Progenitor cell of endocrine pancreas (in vitro differentiated cells): ENCODE measurements at places on chromosomes 6 and 20.
A peak's percentile ranks its signal among the peaks of the same experiment; 100 is the strongest.

DNA sequence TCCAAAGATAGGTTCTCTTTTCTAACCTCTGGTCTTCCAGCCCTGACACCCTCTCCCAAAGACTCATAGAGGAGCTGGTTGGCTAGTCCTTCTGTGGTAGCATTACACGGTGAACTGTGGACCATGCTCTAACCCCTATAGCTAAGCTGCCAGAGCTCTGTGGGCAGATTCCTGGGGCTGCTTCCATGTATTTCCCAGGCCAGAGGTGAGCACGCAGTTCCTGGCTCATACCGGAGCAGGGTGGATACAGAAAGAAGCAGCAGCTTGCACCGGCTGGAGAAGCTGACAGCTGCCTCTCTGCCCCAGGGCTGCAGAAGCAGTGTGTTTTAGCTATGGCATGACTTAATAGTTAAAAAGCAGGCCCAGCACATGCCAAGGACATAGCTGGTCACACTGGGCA is 84.1 kb upstream of the FOXP4 start:
- no peak for DNase-seq

GRCh38 chr20:3783068-3783489 is 1.8 kb upstream of the SPEF1 start:
- DNase-seq: no peak

DNA sequence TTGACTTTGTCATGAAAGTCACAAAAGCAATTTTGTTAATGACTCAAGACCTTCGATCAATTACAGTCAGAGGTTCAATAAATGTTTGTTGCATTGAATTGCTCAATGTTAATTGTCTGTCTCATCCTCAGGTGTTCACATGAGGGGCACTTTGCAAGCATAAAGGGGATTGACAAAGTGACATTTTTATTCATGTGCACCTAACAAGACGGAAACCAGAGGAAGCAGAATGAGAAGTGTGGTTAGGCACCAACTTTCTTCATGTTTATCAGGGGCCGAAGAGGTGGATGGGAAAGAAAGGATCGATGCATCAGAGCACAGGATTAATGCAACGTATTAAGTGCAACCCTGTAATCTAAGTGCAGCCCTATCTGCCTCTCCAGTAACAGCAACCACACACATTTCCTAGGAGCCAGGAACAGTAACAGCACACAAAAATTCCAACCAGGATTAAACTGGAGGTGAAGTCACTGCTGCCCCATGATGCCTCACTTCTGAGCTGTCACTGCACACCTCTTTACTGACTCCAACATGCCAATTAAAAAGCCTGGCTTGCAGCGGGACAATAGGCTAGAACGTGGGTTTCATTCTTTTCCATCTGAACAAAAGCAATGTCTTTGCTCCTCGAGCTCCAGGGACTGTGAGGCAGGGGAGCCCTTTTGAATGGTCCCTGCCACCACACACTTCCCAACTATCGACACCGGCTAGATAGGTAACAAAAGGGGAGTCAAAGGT is 262.7 kb downstream of the CD83 start:
- no peak for DNase-seq

DNA sequence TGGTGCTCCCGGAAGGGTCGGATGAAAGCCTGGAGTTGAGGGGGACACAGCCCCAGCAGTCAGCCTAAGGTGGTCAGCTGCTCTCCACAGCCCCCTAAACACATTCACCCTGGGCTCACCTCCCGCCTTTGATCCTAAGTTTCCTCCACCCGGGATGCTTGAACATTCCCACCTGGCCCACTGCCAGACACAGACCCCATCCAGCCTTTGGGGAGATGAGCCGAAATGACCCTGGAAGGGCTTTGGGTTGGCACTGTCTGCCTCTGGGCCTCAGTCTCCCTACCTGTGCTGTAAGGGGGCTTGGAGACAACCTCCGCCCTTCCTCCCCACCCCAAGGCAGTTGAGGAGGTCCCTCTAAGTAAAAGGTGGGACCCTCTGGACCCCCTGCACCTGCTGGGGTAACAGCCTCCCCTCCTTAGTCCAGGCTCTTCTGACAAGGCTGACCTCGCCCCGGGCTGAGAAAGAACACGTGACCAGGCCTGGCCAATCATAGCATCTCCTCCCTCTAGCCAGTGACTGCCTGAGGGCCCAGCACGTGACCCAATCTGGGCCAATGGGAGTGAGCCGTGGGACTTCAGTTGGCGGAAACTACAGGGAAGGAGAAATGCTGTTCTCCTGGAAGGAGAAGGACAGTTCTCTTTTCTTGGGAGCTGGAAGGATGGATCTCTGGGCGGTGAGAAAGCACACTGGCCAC is 16.9 kb upstream of the UBE2V1 start:
- DNase-seq: no peak

DNA sequence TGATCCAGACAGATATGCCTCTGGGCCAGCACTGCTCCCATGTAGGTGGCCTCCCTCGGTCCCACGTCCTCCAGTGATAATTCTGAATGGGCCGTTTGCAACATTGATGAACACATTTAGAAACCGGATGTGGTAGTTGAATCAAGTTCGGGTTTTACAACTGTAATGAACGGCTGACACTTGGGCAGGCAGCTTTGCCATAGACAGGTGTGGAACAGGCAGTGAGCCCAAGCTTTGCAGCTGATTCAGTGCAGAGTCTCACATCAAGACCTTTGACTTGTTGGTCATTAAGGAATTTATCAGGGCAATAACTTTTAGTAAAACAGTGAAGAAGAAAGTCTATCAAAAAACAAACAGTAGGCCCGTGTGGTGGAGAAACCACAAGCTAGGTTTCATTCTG is 466.6 kb upstream of the AGPAT4 start:
- DNase-seq: no peak

DNA sequence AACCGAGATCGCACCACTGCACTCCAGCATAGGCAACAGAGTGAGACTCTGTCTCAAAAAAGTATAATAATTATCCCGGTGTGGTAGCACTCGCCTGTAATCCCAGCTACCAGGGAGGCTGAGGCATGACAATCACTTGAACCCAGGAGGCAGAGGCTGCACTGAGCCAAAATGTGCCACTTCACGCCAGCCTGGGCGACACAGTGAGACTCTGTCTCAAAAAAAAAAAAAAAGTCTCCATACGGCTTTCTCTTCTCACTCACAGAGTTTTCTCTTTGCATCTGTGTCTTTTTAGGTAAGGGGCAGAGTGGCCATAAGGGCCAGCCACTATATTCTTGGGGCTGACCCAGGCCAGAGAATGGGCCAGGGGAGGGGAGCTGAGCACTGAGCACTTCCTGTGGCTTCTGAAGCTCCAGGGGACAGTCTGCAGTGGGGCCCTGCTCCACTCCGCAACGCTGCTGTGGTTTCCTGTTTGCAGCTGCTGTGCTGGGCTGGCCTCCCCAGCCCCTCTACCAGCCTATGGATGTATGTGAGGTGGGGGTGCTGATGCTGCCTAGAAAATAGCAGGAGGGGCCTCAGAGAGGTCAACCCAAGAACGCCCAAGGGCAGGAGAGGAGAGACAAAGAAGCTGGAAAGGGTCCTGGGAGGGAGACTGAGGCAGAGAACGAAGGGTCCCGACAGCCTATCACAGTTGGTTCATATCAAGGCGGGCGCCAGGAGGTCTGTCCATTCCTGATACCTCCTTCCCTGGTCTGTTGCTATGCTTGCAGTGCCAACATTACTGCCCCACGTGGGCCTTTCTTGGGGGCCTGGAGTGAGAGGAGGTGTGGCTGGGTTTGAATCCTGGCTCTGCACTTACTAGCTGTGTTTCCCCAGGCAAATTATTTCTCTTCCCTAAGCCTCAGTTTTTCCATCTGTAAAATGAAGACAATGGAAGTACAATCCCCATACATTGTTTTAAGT is 16.0 kb downstream of the SLA2 start:
- no peak for DNase-seq

GRCh38 chr6:14875481-14876063 is 370.3 kb upstream of the JARID2 start:
- DNase-seq: no peak

DNA sequence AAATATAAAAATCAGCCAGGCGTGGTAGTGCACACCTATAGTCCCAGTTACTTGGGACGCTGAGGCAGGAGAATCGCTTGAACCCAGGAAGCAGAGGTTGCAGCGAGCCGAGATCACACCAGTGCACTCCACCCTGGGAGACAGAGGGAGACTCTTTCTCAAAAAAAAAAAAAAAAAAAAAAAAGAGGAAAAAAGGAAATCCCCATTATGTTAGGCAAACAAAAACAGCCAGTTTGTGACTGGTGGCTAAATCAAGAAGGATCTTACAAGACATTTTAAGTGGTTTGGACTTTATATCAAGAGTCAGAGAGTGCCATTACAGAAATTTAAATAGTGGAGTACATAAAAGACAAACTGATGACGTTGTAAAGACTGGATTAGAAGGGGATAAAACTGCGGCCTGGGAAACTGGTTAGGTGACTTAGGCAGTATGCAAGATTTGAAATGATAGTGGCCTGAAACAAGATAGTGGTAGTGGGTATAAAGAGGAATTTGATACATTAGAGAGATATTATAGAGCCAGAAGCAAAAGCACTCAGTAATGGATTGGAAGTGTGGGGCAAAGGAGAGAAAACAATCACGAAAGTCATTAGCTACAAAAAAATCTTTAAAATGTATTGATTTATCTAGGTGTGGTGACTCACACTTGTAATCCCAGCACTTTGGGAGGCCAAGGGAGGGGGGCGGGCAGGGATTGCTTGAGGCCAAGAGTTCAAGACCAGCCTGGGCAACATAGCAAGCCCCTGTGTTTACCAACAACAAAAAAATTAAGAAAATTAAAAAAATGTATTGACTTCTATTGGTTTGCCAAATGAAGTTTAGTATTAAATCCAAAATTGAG is 1.7 kb upstream of the MYO6 start:
- no peak for DNase-seq

DNA sequence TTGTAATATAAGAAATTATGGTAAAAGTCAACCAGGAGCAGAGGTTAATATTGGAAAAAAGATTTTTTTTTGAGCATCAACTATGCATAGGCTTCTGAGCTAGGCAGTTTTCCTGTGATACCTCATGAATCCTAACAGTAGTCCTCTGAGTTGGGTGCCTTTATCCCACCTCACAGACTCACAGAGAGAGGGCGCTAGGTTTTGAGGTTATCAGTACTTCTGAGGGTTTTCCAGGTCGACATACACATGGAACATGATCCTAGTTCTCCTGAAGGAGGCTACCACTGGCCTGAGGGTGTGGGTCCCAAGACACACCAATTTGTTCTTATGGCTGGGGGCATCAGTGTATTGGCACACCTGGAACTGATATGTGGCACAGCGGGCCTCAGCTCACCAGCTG is 358.8 kb upstream of the JAG1 start:
- DNase-seq: no peak

DNA sequence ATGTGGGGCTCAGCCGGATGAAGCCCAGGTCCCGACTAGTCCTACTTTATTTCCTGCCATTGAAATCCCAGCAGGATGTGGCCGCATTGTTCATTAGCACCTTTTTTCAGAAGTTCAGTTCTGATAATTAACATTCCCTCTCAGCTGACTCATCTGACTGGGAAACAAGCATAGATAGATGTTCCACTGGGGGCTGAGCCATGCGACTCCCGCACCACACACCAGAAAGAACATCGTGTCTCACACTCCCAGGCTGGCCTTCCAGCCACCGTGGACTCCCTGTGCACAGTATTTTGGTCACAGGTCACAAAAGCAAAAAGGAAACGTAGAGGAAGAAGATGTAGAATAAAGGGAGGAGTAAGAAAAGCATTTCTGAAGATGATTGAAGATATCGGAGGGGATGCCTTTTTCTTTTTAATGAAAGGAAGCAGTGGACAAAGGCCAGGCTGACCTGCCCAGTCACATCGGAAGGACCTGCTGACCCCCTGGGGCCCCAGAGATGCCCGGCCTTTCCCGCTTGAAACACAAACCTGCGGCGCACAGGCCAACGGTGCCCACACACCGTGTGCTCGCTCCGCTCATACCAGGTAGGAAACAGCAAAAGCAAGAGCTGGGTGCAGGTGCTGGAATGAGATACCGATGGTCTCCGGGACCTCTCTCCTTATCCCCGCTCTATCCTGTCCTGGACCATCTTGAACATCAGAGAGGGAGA is 11.8 kb downstream of the RPS6KA2 start:
- no peak for DNase-seq

GRCh38 chr6:119562168-119562567 is 212.6 kb upstream of the MAN1A1 start:
- DNase-seq: no peak

GRCh38 chr6:124742971-124743370 is 219.3 kb upstream of the RNF217 start:
- DNase-seq: no peak

GRCh38 chr6:692356-692851 is 535 bp downstream of the EXOC2 start:
- peak; percentile 40 for DNase-seq

- DNase-seq: no peak
Observed at GRCh38 chr6:41072836-41073202, at the start of gene NFYA. Gene NFYA (plus strand): TSS chr6:41072974. CDS start chr6:41079090, 6,116 bp downstream.

DNA sequence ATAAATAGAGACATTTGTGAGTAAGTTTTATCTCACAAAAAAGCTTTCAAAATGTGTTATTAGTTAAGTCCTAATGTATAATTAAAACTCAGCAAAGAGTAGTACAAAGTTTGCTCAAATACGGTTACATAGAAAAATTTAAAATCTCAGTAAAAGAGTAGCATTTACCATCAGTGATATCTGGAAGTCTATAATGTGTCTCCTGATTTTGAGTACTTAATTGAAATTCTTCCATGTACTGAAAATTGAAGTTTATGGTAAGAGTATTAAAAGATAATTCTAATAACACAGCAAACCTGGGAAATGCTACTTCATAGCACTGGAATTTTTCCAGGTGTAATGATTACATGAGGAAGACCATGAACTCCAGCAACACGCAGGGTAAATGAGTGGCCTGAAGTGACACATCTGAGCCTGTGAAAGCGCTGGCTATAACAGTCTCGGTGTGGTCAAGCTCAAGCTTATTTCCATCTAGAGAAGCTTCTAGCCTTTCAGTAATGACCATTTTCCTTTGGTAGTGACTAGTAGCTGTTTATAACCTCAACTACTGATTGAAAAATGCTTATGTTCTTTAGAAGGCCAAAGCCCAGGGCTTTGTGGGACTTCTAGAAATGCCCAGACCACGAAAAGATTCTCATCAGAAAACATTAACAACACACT is 203.2 kb downstream of the ISM1 start:
- DNase-seq: no peak

- DNase-seq: no peak
Observed at GRCh38 chr6:30893001-30893591, 8.8 kb downstream of the DDR1 start.

GRCh38 chr6:44636561-44637248 is 249.2 kb downstream of the CDC5L start:
- DNase-seq: no peak

- DNase-seq: no peak
Observed at GRCh38 chr20:21550587-21550986, 36.7 kb upstream of the NKX2-2 start.

DNA sequence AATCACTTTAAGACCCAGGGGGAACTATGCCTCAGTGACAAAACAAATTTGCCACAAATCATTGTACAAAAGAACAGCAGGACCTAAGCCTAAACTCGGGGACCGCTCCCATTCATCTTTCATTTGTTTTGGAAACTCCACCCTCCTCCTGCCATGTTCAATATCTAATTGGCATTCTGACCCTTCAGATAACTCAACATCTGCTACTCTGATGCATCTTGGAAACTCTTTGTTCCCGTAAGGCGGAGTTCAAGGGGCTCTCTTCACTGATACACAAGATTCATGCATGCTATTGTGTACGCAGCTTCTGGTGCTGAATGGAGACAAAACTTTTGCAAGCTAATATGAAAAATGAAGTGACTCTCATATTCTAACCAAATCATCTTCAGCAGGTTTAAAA is 187.6 kb downstream of the ZFP64 start:
- DNase-seq: no peak
